ENCODE measurements at places on chromosomes 12 and 14.
A peak's percentile ranks its signal among the peaks of the same experiment; 100 is the strongest.

- no peak for DNase-seq
Observed at GRCh38 chr12:119676573-119676972, 8.6 kb downstream of the PRKAB1 start.

- no peak for DNase-seq
Observed at GRCh38 chr12:54253240-54253639, 26.7 kb downstream of the CBX5 start.

DNA sequence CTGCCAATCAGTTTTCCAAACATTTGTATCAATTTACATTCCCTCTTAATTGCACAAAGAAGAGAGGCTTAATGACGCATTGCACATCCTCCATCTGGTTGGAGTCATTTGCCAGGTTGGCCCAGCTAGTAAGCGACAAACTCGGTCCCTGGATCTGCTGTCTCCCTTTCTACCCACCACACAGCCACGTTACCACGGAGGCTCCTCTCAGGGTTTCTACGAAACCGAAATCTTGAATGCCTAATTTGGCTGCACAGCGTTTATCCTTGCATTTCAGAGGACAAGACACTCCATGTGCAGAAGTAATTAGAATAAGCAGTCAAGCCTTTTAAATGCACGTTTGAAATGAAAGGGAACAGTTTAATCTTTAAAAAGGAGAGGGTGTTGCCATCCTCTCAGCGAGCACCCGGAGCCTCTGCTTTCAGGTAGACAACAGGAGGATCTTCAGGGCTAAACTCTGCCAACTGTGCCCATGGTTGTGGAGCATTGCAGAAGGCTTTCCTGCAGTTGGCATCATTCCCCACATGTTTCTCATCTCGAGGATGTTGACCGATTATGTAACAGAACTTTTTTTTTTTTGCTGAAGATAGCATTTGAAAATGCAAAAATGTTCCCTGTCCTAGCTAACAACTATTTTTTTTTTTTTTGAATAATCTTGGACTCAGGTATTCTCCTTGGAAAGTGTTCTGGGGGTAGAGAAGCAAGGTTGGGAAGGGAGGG is 37.8 kb downstream of the SLC24A4 start:
- DNase-seq = no peak

DNA sequence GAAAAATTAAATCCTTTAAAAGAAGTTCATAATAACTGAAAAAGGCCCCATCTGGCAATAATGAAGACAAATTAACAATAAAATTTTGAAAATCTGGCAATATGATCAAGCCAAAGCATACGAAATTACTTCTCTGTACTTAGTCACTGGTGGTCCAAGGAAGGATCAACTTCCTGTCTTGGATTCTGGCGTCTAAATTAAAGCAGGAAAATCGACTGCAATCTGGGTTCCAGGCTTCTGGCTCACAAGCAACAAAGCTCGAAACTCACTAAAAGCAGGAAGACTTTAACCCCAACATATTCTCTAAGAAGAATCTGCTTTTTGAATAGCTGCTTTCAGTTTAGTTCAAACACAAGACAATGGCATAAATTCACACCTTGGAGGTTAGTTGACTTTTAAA is 49.7 kb downstream of the LRIG3 start:
- DNase-seq = no peak

DNA sequence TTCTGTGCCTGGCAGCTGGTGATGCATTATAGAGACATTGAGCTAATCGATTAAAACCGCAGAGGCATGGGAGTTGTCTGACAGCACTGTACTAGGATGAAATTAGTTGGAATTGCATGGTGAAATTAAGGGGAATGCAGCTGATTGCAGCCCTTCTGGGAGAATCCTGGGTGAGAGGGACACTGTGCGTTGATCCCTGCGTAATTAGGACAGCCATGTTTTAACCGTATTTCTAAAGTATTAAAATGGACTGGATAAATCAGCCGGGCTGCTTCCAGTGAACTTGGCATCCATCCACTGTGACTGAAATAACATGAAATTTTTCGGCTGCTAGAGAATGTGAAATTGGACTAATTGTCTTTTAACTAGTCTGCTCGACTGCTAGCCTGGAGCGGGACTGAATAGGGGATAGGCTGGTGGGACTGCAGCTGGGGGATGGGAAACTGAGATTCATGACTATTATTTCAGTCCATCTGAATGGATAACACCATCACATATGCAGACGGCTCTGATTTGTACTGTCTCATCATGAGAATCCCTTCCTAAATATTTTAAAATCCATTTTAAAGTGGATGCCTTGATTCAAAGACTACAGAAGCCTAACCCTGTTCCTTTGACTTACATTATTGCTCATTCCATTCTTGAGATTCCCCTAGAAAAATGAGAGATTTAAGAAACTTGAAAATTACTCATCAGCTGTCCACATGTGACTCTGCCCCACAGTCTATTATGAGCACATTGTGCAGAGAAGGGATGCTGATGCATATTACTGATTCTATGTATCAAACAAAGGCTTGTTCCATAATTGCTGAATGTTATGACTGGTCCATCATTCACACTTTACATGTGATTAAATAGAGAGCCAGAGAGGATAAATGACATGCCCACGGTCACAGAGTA is 343.9 kb downstream of the NPAS3 start:
- DNase-seq = no peak

GRCh38 chr12:106369624-106370346 is 12.2 kb downstream of the POLR3B start:
- DNase-seq = no peak

DNA sequence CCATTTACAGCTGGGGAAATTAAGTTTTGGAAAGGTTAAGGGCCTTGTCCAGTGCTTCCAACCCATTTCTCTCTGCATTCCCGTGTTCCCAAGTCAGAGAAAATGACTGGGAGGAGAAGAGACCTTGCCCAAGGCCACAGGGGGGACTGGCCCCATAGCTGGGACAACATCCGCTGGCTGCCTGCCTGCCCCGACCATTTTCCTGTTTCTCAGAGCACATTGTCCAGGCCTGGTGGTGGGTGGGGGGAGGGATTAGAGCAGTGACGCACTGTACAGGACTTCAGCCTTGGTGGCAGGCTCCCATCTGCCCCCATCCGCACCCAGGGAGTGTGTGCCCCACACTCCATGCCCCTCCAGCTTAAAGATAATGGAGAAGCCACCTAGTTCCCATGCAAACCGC is 27.7 kb downstream of the DIO3 start:
- DNase-seq = no peak

DNA sequence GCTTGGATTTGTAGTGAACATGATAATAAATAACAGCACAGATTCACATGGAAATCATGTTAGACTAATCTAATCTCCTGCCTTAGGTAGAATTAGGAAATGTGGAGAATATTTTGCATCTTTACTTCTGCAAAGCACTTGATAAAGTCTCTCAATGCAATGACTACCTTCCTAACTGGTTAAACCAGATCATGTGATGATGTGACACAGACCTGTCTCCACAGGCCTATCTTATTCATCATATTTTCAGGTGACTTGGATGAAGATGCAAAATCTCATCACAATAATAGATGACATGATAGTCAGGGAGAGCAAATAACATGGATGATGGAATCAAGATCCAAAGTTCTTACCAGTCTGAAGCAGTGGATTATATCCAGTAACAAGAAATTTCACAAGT is 38.5 kb upstream of the RNASE1 start:
- no peak for DNase-seq

GRCh38 chr12:7351177-7351576 is 47.3 kb downstream of the ACSM4 start:
- no peak for DNase-seq

- no peak for DNase-seq
Observed at GRCh38 chr12:114747012-114747858, 63.3 kb upstream of the TBX3 start.

DNA sequence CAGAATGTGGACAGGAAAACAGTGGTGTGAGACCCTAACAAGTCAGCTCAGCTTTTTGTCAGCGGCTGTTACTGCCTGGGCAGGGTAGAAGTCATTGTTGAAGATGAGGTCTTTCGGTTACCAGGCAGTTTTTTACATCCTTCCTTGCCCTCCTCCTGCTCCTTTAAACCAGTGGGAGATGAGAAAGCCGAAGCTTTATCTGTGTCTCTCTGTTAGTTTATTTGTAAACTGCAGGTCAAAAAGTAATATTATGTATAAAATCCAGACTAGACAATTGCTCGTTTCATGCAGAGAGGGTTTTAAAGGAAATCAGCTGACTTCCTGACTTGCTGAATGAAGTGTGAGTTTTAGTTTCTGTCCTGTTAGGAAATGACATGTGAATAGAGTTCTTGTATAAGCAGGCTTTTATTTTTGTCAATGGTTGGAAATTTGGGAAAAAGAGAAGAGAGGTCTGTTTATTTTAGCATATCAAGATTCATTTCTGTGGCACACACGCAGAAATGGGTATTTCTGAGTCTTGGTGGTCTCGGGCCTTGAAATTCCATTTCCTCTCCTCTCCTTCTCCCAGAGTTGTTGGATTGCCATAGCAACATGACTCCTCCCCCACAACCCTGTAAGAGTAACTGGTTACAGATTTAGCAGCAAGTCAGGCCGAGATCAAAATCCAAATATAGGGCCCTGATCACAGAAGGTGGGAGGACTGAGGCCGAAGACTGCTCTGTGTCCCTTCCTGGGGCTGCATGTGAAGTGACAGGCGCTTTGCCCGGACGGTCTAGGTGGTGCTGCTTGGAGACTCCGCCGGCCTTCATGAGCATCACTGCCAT is 60.8 kb downstream of the SAMD4A start:
- peak; percentile 36 for DNase-seq

GRCh38 chr12:16350682-16351081 is 3.2 kb downstream of the MGST1 start:
- no peak for DNase-seq

DNA sequence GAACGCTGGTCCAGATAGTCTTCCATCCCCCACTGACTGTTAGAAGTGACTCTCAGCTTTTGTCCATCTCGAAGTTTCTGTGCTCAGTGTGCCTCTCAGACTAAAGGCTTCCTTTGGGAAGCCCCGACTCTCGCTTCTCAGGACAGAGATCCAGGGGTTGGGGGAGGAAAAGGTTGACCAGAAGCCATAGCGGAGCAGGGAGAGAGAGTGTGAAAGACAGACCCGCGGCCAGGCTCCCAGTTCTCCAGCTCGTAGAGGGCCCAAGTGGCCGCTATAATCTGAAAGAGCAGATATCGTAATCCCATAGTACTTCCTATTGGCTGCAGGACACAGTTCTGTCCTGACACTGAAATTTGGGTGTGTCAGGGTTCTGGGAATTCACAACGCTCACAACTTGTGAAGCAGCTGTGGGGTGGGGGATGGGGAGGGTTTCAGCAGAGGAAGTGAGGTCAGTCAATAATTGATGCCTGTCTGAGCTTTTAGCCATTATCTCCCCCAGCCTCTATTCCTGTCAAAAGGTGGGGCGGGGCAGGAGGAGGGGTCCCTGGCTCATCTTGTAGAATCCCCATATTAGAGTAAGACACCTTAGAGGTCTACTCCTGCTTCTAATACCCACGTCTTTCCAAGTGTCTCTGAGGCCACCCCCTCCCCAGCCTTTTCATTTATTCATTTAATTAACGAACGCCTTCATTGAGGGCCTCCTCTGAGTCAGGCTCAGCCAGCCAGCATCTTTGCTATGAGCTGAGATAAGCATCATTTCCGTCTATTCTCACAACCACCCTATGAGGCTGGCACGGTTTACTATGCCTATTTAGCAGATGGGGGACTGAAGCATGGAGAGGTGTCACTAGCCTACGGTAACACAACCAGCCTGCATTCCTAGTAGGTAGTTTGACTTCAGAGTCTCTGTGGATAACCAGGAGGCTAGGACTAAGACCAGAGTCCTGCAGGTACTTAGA is 1.6 kb upstream of the ACVRL1 start:
- DNase-seq = no peak

- no peak for DNase-seq
Observed at GRCh38 chr12:131021154-131021541, 67.4 kb downstream of the ADGRD1 start.

GRCh38 chr14:69537900-69538299 is 36.8 kb downstream of the CCDC177 start:
- no peak for DNase-seq

DNA sequence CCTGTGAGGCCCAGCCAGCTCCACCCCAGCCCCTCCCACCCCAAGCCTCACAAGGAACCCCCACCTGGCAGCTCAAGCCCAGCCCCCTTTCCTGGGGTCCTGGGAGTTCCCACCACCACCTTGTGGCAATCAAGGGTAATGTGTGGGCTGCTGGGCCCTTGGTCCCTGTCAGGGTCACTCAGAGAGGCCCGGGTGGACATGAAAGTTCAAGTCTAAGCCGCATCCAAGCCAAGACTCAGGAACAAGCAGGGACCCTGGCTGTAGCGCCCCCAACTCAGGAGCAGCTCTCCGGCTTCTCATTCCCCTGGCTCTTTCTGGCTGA is 106.4 kb upstream of the C14orf180 start:
- DNase-seq = no peak

DNA sequence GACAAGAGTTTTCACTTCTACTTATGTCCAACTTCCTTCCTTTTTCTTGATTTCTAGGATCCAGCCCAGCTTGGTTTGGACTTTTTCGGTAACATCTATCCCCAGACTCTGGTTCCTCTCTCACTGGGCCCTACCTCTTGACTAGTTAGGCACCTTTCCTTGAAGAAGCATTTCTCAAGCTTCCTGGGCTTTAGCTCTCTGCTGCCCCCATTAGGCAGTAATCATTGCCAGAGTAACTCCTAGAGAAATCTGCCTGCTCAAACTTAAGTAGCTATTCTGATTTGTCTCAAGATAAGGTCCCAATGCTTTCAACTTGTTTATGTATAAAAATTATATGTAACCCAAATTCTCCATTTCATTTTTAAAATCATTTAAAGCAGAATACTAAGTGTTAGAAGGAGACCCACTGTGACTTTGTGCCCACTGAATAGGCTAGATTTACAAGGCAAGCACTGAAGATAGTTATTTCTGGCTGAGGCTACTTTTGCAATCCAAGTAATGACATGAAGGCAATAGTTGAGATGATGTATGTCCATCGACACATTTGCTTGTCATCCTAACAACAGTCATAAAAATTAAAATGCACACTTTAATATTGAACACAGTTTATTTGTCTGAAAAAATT is 275.0 kb upstream of the G2E3 start:
- no peak for DNase-seq

Data from CD4-positive, alpha-beta T cell treated with Interleukin-1 beta for 1 hour (primary cell).